ENCODE measurements at places on chromosomes 5 and 9. TPM values are rescaled to one million over a fixed set of nuclear protein-coding genes. Genes with fewer than 3 reads are reported as not detected.

Gene LRRC70
- 1.2 TPM for total RNA-seq

Gene SH3GL2
- total RNA-seq, result not detected

Gene PLAC8L1
- 0.59 TPM for total RNA-seq

Gene GAPVD1
- total RNA-seq, result 51.1 TPM
